ENCODE measurements at places on chromosomes 7 and 10. TPM values are rescaled to one million over a fixed set of nuclear protein-coding genes. Genes with fewer than 3 reads are reported as not detected.

TMEM26 gene
- total RNA-seq = not detected

VWDE gene
- not detected for total RNA-seq

AUTS2 gene
- total RNA-seq = 71.2 TPM

DNA sequence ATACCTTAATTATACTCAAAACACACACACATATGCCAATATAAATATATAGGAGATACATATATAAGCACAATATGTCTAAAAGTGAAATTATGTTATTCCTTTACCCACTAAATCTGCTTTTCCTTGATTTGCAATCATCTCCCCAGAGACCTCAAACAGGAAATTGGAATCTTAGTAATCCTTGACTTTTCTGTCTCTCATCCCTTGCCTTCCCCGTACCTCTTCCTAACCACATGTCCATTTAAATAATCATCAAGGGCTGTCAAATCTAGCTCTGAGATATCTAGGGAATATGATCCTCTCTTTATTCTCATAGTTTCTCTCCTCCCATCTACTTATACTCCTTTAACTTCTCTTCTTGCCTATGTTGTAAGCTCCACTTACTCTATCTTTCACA lies 336.6 kb downstream of the HGF start:
- DNase-seq = no peak
- H3K27ac ChIP-seq = no peak overlapping the region
- no peak overlapping the region for H3K4me3 ChIP-seq
- H3K36me3 ChIP-seq = no peaks in the 10 kb centered on the region

- no peak overlapping the region for H3K27ac ChIP-seq
- H3K4me3 ChIP-seq = no peak overlapping the region
- no peaks in the 10 kb centered on the region for H3K27me3 ChIP-seq
- DNase-seq = no peak
Measured at GRCh38 chr10:105596749-105597148, 955.7 kb downstream of the SORCS3 start.

CRPPA gene
- total RNA-seq = 0.58 TPM

GRCh38 chr7:16847381-16847860 lies 34.4 kb downstream of the AGR3 start:
- no peaks in the 10 kb centered on the region for H3K27me3 ChIP-seq
- no peaks in the 10 kb centered on the region for H3K4me1 ChIP-seq
- H3K27ac ChIP-seq = peak overlapping the region; percentile 66
- no peaks in the 10 kb centered on the region for H3K36me3 ChIP-seq

Data from stomach (tissue), 19 donors.